Natural killer cell treated with Interleukin-12 subunit alpha and Interleukin-12 subunit beta and Interleukin-15 and Interleukin-18, amount 100 ng/mL, for 72 hours (primary cell): ENCODE measurements at places on chromosomes 6 and 20. TPM values are rescaled to one million over a fixed set of nuclear protein-coding genes. Genes with fewer than 3 reads are reported as not detected.

GRCh38 chr6:170180671-170181337 lies 110.1 kb downstream of the DLL1 start:
- DNase-seq: no peak

DNA sequence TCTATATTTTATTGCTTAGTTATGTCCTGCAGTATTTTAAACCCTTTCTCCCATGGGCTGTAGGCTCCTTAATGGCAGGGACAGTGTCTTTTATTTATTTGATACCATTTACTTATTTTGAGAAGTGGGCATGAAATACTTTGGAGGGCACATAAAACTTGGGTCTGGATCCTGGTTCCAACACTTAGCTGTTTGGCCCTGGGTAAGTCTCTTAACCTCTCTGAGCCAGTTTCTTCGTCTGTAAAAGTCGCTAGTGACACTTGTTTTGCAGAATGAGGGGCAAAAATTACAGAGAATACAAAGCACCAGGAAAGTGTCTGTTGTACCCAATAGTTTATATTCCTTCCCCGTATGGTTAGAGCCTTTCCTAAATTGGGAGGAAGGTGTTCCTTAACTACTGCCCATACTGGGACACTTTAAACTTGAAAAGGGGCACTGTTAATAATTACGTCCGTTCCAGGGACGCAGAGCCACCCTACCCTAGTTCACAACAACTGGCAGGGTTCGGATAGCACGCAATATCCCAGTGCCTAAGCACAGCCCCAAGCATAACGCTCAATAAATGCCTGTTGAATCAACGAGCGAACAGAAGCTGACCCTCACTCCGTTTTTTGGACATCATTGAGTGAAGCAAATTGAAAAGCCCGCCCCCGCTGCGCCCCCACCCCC lies 6.0 kb upstream of the ARMC12 start:
- no peak for DNase-seq

DNA sequence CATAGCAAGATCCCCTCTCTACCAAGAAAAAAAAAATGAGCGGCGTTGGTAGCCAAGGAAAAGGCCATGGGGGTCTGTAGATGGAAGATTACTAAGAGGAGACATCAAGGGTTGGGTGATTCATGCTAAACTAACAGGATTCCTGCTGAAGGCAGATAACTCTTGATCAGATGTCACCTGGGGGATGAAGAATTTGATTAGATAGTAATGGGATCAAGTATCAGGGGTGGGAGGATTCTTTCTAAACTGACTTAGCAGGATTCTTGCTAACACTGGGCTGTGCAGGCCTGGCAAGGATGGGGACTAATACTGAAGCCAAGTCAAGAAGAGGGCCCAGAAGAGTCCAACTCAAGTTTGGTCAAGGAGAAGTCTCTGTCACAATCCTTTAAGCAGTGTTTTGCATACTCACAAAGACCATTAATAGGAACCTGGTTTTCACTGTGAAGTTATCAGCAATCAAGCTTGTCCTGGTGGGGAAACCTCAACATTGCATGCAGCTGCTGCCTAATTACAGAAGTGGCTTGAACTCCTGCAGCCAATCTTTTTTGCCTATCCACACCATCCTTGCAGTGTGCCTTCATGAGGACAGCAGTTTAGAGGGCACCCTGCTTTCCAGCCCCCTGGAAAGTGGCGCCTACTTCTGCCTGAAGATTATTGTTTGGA lies 61.3 kb downstream of the ANKRD6 start:
- no peak for DNase-seq

- DNase-seq: no peak
Measured at GRCh38 chr6:30091577-30092381, 16.2 kb upstream of the RNF39 start.

Gene CALHM6
- total RNA-seq: 8.0 TPM

Gene MOCS3
- total RNA-seq: 5.9 TPM

Gene MICA
- 16.9 TPM for total RNA-seq

DNA sequence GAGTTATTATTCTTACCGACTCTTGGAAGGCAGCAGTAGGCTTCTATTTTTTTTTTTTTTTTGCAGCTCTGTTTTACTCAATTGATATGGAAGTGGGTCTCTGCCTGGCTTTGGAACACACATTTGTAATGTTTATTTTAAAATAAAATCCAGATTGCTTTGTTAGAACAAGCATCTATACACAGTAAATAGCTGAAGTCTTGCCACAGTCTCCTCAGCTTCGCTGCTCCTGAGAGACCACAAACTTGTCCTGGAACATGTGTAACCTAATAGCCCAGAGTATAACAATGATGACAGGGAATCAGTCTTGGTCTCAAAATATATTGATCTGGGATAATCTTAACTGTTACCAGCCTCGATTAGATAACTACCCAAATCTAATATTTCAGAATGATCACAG lies 299.8 kb upstream of the NOX3 start:
- no peak for DNase-seq

- DNase-seq: no peak
Measured at GRCh38 chr6:48084201-48084600, 26.8 kb downstream of the PTCHD4 start.

GRCh38 chr6:46221222-46221793 lies 50.5 kb upstream of the ENPP5 start:
- no peak for DNase-seq

DNA sequence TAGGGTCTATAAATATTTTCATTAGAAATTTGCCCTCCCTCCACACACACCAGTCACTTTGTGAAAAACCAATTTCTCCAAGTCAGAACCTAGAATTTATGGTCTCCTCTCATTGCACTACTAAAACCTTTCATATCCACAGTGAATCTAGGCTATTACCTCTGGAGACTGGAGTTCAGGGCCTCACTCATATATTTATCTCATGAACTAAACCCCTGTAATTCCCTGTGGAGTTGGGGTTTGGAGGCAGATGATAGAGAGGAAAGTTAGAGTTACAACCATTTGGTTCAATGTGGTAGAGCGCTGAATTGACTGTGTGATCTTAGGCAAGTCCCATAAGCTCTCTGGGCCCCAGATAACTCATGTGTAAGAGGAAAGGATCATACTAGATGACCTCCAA lies 18.2 kb upstream of the CEP85L start:
- no peak for DNase-seq

Gene CALHM4
- total RNA-seq: not detected

- no peak for DNase-seq
Measured at GRCh38 chr6:137921823-137922222, 54.8 kb downstream of the TNFAIP3 start.

GRCh38 chr20:63955281-63955826 lies 862 bp downstream of the UCKL1 start:
- no peak for DNase-seq

DNA sequence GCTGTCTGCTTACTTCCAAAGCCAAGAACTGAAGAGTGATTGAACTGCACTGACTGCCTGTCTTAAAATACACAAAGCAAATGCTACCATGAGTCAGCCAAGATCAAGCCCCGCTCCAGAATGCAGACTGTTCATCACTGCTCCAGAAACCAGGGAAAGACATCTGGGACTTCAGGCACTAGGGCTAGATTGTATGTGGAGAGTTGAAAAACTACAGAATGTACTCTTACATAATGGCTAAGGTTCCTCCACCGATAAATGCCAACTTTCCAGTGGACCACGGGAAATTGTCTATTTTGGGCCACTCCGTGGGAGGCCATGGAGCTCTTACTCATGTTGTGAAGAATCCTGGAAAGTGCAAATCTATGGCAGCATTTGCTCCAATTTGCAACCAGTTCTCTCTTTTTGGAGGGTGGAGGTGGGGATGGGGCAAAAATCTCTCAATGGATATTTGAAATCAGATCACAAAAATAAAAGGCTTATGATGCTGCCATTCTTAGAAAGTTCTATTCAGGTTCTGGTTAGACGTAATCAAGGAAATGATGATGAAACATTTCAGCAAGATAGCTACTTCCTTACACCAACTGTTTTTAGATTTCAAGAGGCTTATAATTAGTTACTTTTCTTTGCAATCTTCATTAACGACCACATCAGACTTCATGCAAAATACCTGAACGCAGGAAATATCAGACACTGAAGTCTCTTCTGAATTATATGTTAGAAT lies 11.8 kb upstream of the CAP2 start:
- DNase-seq: no peak

- DNase-seq: no peak
Measured at GRCh38 chr6:134537146-134537555, 219.2 kb upstream of the SGK1 start.

DNA sequence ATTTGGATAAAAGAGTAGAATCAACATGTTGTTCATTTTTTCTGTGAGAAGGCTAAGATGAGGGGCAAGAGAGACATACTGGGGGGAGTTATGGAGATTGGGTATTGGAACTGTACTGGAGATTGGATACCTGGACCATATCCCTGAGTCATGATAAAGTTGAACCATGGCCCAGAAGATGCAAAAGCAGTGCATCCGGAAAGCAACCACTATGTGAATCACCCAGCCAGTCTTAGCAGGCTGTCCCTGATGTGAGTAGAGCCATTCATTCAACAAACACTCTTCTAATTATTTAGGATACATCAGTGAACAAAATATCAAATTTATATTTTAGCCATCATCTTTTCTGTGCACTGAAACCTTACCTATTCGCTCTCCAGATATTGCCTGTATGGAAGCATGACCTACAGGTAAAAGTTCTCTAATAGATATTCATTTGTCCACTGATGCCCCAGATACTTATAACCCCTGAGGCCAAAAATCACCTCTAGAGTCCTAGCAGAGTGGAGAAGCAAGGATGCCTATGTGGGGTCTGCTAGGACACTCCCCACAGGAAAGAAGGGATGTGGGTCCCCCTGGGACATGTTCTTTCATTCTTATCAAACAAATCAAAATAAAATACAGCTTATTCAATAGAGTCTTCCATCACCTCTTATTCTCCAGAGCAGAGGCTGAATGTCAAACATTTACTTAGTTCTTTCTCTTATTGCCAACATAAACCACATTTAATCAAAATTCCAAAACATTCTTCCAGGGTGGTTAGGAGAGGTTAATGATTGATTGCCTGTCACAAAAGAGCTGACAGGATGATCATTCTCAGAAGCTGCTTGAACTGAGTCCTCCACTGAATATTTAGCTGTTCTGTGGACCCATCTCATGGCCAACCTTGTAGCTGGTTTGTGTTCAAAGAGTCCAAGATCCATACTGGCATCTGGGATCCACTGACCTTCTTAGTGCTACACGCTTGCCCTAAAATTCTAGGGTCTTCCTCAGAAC lies 37.0 kb upstream of the PKHD1 start:
- DNase-seq: no peak

GRCh38 chr6:133590814-133591213 lies 298.1 kb upstream of the TCF21 start:
- no peak for DNase-seq

GRCh38 chr6:68160348-68160747 lies 474.7 kb upstream of the ADGRB3 start:
- no peak for DNase-seq

- DNase-seq: no peak
Measured at GRCh38 chr20:41044409-41045062, 15.9 kb downstream of the TOP1 start.

- no peak for DNase-seq
Measured at GRCh38 chr6:87105823-87106222, 10.9 kb upstream of the CGA start.

Gene TMC2
- not detected for total RNA-seq

GRCh38 chr6:110399219-110400071 lies 15.9 kb downstream of the DDO start:
- no peak for DNase-seq

Gene CRISP3
- total RNA-seq: not detected

Gene FOXS1
- total RNA-seq: not detected

Gene SLC17A3
- not detected for total RNA-seq
